Inflammatory macrophage treated with lipopolysaccharide for 4 hours (primary cell): ENCODE measurements at places on chromosomes 3 and 15.

GRCh38 chr15:94312946-94313345 is 81.6 kb downstream of the MCTP2 start:
- peak; percentile 36 for DNase-seq

- no peak for DNase-seq
These were observed 67.3 kb upstream of the NUDT16 start for GRCh38 chr3:131314318-131314717.

DNA sequence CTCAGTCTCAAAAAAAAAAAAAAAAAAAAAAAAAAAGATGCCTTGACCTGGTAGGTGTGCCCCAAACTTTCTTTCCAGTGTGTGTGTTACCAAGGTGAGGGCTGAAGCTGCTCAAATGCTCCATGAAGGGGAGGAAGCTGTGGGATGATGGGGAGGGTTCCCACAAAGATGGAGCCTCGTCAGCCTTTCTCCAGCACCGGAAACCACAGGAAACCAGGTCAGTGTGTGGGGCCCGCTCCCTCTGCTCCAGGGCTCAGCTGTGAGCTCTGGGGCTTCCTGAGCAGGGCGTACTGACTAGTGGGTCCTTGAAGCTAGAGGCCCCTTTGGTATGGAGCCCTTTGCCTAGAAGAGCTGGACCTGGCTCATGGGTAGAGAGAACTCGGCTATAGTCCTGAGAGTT is 681 bp upstream of the IL17RE start:
- DNase-seq = no peak

- DNase-seq = peak; percentile 67
These were observed 959 bp downstream of the SFMBT1 start for GRCh38 chr3:53044711-53045517.

DNA sequence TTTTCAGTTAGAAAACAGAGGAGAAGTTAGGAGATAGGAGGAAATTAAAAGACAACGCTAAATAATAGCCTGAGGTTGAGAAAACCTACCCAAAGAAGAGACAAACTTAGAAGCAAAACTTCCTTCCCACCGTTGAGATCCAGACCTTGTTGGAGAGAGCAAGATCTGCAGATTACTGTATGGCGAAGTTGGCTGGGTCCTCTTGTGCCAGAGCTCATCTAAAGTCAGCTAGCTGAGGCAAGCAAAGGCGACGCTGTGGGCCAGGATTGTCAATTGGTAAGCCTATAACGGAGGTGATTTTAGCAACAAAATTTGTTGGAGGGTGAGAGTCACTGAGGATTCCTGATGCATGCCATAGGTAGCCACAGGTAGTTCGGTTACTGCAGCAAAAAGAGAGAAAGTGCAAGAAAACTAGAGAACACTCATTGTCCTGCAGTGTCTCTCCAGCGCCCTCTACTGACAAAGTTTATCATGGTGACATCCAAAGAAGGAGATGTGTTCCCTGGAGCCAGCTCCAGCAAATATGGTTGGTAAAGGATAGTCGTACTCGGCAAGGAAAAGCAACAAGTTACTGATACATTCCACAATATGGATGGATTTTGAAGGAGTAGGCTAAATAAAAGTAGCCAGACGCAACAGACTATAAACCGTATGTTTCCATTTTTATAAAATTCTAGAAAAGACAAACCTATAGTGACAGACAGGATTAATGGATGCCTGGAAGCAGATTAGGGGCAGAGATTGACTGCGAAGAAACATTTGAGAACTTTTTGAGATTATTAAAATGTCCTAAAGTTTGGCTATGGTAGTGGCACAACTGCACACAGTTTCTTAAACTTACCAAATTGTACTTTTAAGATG is 9.8 kb upstream of the OR5K4 start:
- peak; percentile 65 for DNase-seq

- DNase-seq = no peak
These were observed 401.3 kb upstream of the WNT5A start for GRCh38 chr3:55888282-55888885.

DNA sequence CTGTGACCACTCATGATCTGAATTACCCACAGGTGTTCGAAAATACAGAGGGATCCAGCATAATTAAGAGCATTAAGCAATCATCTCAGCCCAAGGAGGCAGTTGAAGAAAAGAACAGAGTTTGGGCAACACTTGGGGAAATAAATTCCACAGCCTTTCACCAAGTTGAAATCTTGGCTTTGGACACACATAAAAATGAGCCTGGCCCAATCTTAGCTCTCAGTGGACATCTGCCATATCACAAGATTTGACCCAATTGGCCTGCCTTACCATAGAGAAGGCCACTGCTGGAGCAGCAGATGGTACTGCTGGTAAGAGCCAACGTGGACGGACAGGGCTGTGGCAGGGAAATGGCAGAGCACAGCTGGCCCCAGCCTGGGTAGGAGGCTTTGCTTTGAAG is 13.0 kb downstream of the FOXP1 start:
- DNase-seq = no peak

DNA sequence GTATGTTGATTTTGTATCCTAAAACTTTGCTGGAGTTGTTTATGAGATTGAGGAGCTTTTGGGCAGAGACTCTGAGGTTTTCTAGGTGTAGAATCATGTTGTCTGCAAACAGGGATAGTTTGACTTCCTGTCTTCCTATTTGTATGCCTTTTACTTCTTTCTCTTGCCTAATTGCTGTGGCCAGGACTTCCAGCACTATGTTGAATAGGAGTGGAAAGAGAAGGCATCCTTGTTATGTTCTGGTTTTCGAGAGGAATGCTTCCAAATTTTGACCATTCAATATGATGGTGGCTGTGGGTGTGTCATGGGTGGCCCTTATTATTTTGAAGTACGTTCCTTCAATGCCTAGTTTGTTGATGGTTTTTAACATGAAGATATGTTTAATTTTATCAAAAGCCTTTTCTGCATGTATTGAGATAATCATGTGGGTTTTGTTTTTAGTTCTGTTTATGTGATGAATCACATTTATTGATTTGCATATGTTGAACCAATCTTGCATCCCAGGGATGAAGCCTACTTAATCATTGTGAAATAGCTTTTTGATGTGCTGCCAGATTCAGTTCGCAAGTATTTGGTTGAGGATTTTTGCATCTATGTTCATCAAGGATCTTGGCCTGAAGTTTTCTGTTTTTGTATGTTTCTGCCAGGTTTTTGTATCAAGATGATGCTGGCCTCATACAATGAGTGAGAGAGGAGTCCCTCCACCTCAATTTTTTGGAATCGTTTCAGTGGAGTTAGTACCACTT is 188.1 kb downstream of the MINAR1 start:
- no peak for DNase-seq

DNA sequence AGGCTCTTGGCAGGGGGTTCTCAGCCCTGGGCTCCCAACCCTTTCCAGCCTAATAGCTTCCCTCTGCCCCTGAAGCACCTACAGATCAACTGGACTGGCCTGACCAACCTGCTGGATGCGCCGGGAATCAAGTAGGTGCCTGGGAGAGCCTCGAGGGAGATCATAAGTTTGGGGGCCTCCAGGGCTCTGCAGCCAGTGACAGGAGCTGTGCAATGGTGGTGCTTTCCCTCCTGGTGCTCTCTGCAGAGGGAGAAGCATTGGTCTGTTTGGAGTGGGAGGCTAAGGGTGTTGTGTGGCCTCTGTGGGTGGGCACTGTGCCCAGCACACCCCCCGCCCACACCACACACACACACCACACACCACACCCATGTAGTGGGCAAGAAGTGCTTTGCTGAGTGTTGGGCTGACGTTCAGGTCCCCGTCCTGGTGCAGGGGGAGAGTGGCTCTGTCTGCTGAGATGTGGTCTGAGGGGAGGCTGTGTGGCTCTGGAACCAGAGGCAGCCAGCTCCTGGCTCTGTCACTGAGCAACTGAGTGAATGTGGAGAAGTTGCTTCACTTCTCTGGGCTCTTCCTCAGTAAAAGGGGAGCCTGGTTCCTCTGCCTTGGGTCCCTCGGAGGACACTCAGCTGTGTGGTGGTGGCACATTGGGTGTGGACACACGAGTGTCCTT is 26.3 kb downstream of the ESYT3 start:
- DNase-seq = no peak

DNA sequence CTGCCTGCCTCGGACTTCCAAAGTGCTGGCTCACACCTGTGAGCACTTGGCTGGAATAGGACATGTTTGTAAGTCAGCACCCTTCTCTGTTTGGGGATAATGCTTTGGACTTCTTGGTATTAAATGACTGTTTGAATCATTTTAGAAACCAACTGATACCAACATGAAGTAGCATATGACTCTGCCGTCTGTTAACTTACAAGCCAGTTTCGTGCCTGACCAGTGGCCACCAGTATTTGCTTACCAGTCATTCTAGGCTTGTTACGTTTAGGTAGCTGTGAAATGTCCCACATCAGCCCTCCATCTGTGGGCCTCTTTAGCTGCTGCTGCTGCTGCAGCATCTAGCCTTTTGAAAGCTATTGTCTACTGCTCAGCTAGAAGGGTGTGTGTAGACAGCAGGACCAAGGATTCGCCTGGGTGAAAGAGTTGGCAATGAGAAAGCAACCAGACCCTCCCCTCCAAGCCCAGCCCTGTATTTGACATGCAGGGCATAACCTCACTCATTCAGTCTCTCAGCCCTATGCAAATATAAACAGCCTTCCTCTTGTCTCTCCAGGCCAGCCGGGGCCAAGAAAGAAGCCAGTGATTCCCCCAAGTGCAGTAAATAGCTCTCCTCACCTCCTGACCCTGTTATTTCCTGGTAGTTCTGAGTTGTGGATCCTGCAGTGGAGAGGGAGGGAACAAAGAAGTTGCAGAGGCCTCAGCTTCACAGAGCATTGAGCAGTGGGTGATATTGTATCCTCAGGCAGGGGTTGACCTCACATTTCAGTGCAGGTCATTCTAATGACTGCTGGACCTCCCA is 51.0 kb downstream of the NKIRAS1 start:
- no peak for DNase-seq

- no peak for DNase-seq
These were observed 11.6 kb downstream of the SEC61A1 start for GRCh38 chr3:128063865-128064264.
